ENCODE measurements at places on chromosomes 4 and X.

DNA sequence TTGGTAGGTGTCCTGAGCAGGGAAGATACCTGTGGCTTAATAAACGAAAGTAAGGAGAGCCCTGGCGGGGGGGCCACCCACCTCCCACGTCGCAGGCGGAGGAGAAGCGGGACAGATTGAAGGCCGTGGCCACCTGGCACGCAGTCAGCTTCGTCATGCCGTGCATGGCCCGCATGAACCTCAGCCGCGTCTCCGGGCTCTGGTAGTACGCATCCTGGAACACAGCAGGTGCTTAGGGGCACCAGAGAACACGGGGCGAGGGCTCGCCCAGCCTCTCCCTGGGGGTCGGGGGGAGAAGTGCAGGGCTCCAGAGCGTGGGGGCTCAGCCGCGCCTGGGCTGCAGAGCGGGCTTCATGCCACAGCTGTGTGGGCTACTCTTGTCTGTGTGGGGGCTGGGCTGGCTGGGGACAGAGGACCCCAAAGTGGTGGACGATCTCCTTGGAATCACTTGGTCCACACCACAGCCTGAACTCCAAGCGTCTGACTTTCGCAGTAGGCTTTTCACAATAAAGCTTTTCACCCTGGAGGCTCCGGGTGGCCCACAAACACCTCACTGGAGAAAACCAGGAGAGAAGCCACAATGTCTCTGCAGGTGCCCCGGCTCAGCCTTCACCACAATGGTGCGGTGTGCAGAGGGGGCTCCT lies 27.1 kb upstream of the SLC25A6 start:
- no peak for DNase-seq

GRCh38 chr4:11297201-11297600 lies 131.5 kb downstream of the HS3ST1 start:
- no peak for DNase-seq

- DNase-seq, result no peak
Measured at GRCh38 chr4:75717408-75717807, 7.0 kb upstream of the USO1 start.

DNA sequence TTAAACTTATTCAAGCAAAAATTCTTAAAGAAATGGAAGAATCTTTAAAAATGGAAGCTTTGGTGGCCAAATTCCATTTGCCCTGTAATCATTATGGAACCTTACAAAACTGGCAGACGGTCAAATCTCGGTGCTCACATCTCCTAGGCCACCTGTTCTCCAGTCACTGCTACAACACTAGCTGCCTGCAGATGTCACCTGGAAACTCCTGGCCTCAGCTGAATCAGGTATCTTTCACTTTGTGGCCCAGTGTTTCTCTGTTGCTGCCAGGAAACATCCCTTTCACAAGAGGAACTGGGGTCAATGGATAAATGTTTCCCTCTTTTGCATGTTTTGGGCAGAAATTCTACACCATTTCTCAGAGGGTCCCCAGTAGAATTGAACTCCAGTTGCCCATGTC lies 4.2 kb upstream of the CXCL3 start:
- DNase-seq, result no peak

DNA sequence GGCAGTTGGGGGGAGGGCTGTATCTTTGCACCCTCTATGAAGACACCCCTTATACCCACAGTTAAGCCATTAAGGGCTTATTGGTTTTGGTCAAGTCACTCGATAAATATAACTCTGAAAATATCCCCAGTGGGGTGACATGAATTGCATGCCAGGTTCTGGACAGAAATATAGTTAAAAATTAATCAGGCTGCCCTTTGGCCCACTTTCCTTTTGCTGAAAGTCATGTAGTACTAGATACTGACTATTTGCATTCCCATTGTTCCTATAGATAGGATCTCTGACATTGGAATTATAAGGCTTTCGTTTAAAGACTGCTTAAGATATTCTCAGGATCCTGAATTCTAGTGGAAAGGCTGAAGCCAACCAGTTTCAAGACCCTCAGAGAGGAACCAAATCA lies 43.5 kb upstream of the LAMP2 start:
- no peak for DNase-seq

- DNase-seq, result no peak
Measured at GRCh38 chr4:27066591-27066990, 205.9 kb downstream of the STIM2 start.

- DNase-seq, result no peak
Measured at GRCh38 chrX:119455264-119455663, 13.0 kb upstream of the SLC25A5 start.

DNA sequence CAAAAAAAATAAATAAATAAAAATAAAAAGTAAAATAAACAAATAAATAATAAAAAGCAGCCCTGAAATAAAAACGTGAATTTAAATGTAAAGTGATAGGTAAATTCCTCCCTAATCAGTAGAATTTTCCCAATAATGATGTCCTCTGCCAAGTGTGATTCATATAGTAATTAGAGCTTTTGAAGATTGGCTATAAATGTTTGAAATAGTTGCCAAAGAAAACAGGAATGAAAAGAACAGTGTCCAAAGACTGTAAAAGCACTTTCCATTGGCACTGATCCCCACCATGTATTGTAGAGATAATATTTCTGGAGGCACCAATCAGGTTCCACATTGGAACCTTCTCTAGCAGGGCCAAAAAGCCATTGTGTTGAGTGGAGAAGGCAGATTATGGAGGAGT lies 25.9 kb upstream of the SMARCAD1 start:
- DNase-seq, result no peak

GRCh38 chr4:105246712-105247111 lies 100.0 kb downstream of the TET2 start:
- DNase-seq, result peak; percentile 33

- no peak for DNase-seq
Measured at GRCh38 chrX:150514462-150514861, 54.0 kb upstream of the MTM1 start.

DNA sequence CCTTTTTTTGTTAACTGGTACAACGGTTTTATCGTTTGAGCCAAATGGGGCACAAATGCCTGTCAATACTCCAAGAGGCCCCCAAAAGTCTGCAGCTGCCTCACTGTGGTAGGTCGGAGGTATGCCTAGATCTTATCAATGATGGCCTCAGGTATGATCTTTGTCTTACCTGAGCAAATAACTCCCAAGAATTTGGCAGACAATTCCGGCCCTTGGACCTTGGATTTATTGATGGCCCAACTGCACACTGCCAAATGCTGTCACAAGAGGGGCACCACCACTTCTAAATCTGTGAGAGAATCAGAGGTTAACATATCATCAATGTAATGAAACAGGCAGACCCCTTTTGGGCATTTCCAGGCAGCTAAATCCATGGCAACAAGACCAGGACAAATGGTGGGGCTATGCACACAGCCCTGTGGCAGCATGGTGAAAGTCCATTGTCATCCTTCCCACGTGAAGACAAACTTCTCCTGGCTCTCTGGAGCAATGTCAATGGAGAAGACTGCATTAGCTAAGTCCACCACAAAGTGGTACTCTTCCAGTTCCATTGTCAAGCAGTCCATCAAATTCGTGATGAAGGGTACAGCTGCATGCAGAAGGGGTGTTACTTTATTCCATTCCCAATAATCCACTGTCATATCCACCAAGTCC lies 28.6 kb downstream of the CXCL13 start:
- no peak for DNase-seq

DNA sequence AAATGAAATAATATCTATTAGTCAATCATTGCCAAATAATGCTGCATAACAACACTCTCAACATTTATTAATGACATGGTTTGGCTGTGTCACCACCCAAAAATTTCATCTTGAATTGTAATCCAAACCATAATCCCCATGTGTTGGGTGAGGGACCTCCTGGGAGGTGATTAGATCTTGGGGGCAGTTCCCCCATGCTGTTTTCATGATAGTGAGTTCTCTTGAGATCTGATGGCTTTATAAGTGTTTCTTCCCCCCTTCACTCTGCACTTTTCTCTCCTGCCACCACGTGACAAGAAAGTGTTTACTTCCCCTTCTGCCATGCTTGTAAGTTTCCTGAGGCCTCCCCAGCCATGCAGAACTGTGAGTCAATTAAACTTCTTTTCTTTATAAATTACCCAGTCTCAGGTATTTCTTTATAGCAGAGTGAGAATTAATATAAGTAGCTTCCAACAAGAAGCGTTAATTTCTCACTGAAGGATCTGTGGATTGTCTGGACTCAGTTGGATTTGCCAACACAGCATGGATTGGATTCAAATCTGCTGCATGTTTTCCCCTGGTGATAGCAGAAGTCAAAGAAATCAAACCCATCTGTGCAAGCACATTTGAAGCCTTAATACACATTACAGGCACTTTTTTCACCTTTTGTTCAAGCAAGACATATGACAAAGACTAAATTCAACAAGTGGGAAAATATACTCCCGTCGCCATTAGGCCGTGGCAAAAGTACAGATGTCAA lies 216.6 kb downstream of the PDGFC start:
- DNase-seq, result no peak

DNA sequence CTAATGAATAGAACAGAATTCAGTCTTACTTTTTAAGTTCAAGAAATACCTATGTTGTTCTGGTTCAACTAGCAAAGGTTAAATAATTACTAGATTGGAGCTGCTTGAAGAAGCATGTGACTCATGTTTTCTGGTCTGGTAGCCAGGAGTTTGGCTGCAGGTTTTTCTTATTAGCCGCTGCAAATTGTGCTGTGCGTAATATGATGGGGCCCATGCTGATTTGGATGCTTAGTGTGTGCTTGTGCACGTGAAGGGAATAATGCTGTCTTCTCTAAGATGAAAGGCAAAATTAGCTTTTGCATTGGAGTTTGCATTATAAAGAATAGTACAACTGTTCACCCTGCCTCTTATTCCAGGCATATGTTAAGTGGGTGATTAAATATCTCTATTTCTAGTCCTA lies 219.6 kb downstream of the SNCA start:
- no peak for DNase-seq

DNA sequence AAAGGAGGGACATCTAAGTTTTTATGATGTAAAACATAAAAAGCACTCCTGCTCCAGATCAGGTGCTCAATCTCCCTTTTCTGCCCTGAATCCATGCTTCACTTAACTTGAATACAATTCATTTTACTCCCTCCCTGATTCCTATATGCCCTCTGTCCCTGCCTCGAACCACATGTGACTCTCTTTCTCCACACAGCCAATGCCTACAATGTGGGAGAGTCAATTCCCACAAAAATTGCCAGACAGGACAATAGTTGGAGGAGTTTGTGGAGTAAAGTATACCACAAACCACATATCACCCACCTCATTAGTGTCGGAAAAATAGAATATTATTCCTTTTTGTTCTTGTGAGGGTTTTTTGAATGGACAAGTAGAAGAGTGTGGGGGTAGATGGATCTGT lies 9.7 kb downstream of the AMMECR1 start:
- DNase-seq, result no peak

- no peak for DNase-seq
Measured at GRCh38 chr4:119266153-119266552, 53.6 kb downstream of the USP53 start.

- DNase-seq, result no peak
Measured at GRCh38 chr4:180057299-180057721, 2185.9 kb upstream of the TENM3 start.

- DNase-seq, result no peak
Measured at GRCh38 chrX:37667141-37667540, 18.4 kb upstream of the XK start.

DNA sequence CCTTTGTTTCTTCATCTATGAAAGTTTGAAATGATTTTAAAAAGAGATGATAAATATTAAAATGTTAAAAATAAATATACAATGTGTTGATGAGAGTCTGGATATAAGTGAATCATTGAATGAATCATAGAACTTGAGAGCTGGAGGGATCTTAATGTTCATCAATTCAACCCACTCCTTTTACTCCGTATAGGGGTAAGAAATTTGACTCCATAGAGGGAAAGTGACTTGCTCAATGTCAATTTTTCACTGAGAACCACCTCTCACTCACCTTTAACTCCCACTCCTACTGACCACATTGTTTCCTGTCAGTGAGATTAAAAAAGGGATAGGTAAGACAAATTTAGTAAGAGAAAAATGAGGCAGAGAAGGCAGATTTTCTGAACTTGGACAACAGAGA lies 557.2 kb upstream of the GRIA3 start:
- no peak for DNase-seq

DNA sequence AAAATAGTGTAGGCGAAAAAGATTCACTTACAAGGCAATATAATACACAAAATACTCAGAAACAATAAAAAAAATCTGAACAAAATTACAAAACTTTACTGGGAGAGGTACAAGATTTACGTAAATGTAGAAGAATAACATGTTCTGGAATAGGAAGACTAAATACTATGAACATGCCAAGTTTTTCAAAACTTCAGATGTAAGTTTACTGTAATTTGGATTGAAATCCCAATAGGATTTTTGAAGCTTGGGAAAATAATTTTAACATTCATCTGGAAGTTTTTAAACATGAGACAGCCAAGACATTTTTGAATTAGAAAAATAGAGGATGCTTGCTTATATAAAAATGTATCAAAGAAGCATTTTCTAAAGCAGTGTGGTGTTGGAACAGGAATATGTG lies 30.5 kb upstream of the CT83 start:
- DNase-seq, result no peak

DNA sequence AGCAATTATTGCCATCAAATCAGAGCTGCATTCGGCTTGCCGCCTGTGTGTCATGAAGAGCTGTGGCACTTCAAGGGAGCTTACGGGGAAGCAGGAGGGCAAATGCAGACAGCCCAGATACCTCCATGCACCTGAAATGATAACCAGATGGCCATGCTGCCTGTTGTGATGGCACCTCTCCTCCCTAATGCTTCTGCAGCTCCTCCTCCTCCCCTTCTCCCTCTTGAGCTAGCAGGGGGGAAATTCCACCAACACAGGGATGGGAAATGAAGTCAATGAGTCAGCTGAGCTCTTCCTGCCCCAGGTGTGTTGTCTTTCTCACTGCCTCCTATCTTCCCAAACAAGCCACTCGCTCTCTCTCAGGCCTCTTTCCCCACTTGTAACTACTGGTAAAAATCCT lies 565.0 kb downstream of the BCOR start:
- DNase-seq, result no peak

GRCh38 chr4:167956676-167957075 lies 135.7 kb upstream of the ANXA10 start:
- peak; percentile 14 for DNase-seq

- DNase-seq, result no peak
Measured at GRCh38 chr4:98446499-98447375, 185.6 kb downstream of the RAP1GDS1 start.

- no peak for DNase-seq
Measured at GRCh38 chrX:14896273-14896672, 23.1 kb downstream of the MOSPD2 start.

GRCh38 chrX:112094729-112095128 lies 12.2 kb upstream of the TRPC5 start:
- DNase-seq, result no peak

- peak; percentile 60 for DNase-seq
Measured at GRCh38 chr4:76147454-76148141, 599 bp downstream of the NUP54 start.

DNA sequence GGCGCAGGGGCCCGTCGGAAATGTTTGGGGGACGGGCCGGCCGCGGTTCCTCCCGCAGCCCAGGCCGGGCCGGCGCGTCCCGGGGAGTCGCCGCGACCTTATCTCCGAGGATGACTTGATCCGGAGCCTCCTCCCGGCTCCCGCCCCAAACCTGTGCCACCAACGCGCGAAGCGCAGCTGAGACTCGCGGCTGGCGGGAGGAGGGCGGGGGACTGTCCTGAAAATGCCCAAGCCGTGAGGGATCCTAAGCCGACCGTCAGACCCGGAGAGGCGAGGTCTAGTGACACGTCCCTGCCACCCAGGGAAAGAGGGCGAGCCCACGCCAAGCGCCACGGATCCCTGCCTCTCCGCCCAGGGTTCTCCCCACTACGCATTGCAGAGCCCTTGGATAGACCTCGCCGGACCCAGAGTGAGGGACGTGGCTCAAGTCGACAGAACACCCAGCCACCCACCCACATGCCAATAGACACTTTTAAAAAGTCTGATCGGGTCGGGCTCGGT lies 26.9 kb downstream of the UTP14A start:
- no peak for DNase-seq

- no peak for DNase-seq
Measured at GRCh38 chr4:6782846-6783110, 251 bp downstream of the KIAA0232 start.
